ENCODE measurements at places on chromosomes 4 and X.

DNA sequence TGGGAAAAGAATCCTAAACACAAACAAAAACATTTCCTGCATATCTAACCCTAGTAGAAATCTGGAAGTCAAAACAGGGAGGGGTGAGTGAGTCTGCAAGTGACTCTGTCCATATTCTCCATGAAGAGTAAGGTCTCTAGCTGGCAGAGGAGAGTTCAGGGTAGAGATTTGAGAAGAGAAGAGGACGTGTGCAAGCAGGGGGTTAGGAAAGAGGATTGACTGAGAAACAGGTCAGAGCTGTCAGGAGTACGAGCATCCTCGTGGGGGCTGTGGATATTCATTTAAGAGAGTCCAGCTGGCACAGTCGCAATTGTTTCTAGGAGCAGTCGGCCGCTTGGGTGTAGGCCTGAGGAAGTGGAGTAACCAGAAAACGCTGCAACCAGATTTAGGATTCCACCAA is 27.9 kb downstream of the PROM1 start:
- DNase-seq = no peak

GRCh38 chr4:56050625-56051024 is 101.9 kb downstream of the CEP135 start:
- DNase-seq = no peak

DNA sequence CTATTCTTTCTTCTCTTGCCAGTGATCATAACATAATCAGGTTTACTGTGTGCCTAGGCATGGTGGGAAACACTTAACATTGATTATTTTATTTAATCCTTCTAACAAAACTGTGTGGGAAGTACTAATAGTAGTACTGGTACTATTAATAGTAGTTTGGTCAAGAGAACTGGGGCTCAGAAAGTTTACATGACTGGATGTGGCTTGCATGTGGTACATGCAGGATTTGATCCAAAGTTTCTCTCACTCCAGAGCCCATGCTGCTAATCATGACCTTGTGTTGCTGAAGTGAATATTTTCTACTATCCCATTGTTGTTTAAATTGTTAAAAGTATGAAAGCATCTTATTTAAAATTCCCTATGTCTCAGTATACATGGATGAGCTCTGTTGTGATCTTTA is 78.4 kb downstream of the TMEM164 start:
- no peak for DNase-seq

- DNase-seq = no peak
These were observed 23.9 kb upstream of the RNF212 start for GRCh38 chr4:1137063-1137776.

- no peak for DNase-seq
These were observed 60.3 kb upstream of the CAMK2D start for GRCh38 chr4:113821856-113822255.

GRCh38 chr4:137333031-137333430 is 199.3 kb downstream of the PCDH18 start:
- no peak for DNase-seq

DNA sequence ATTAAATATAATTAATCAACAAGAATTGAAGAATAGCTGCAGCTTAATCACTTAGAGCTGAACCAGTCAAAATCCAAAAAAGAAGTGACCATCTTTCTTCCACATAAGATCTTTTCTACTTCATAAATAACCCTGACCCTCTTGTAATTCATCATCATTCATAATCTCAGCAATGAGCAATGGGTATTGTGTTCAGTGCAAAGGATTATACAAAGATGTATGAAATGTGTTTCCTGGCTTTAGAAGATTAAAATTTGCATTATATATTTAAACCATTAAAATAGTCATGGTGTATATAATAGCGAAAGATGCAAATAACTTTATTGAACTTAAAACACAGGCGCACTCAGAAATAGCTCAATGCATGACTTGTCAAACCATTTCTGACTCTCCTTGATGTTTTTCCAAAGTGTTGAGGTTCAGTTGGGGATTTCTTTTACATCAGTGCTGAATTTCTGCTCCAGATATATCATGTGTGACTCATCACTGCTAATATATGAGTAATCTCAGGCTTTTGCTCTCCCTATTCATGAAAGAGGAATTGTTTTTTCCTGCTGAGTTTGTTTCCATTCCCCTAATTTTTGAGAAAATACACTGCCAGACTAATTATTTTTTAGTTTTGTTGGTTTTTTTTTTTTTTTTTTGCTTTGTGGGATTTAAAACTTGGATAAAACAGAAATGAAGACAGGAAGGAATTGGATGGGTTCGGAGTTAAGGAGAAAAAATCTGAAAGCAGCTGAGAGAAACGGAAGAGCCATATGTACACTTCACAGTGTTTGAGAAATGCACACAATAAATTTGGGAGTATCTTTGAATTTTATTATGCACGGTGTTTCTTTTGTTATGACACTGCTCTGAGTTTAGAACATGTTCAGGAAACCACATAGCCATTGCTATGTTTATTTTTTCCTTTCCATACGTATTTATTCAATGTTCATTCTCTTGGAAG is 290.1 kb upstream of the PCDH7 start:
- peak; percentile 74 for DNase-seq

GRCh38 chr4:123412091-123412505 is 15.5 kb downstream of the SPRY1 start:
- DNase-seq = no peak

GRCh38 chr4:13527981-13528820 is 16.1 kb downstream of the NKX3-2 start:
- no peak for DNase-seq

DNA sequence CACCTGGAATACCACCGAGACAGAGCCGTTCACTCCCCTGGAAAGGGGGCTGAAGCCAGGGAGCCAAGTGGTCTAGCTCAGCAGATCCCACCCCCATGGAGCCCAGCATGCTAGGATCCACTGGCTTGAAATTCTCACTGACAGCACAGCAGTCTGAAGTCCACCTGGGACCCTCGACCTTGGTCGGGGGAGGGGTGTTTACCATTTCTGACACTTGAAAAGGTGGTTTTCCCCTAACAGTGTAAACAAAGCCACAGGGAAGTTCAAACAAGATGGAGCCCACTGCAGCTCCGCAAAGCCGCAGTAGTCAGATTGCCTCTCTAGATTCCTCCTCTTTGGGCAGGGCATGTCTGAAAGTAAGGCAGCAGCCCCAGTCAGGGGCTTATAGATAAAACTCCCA is 243.2 kb downstream of the RASL11B start:
- no peak for DNase-seq

GRCh38 chrX:53126377-53126776 is 32.4 kb downstream of the KANTR start:
- DNase-seq = no peak

DNA sequence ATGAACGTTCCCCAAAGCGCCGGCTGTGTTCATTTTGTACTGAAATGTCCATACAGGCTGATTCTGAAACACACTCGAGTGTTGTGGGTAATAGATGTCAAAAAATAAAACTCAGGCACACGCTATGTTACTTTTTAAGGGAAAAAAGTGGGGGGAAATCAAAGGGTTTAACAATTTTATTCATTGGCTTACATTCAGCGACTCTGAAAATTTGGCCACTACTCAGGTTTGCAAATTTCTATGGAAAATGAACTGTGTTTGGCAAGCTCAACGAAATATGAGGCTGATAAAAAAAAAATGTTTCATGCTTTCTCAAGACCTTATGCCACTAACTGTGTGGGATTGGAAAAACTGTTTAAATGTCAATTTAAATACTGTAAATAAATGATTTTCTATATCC is 18.5 kb downstream of the AMELX start:
- DNase-seq = no peak

DNA sequence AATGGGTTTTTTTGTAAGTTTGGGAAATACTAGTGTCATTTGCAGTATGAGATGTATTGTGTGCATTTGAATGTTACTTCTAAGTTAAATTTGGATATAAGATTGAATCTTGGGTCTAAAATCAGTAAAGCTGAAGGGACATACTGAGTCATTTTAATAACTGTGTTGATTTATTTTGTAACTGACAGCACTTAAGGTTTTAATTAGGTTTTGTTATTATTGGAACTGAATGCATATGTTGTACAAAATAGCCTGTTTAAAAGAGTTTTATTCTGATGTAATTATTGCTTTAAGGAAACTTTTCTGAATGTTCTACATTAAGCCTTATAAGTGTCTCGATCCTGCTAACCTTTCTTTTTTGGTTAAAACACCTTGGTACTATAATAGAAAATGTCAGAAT is 396.6 kb downstream of the MAPK10 start:
- DNase-seq = no peak

DNA sequence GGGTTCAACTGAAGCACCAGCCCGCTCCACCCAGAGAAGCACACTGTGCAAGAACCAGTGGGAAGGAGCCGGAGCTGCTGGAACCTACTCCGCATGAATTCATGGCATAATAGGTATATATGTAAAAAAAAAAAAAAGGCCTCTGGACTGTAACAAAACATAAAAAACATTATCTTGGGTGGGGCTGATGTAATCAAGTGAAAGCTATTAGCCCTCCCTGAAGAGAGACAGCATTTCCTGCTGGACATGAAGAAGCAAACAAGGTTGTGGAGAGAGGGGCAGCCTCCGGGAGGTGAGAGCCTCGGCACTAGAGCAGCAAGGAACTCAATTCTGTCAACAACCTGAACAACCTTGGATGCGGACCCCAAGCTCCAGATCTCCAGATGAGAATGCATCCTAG is 50.7 kb downstream of the PLAC1 start:
- no peak for DNase-seq

DNA sequence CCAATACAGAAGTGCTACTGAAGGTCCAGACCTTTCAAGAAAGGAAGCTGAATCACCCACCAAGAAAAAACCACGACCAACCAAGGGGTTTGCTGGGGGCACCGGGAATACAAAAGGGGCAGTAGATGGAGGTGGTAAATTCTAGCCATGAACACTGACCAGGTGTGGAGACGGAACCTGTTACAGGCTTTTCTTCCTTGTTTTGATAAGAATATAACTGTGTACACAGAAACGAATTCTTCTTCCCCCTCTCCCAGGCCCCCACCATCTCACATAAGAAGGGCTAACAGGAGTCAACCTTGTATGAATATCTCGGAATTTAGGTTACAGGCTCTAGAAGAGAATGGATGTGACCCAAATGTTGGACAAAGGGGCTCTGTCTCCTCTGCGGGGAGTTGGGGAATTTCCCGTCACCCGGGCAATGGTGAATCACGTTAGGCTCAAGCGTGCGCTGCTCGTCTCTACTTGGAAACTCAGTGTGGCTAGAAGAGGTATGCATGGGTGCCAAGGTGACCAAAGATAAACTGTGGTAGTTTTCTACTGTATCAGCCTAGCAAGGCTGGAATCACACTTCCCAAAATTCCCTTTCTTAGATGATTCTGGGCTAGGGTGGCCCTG is 87.0 kb downstream of the AFAP1 start:
- peak; percentile 87 for DNase-seq

DNA sequence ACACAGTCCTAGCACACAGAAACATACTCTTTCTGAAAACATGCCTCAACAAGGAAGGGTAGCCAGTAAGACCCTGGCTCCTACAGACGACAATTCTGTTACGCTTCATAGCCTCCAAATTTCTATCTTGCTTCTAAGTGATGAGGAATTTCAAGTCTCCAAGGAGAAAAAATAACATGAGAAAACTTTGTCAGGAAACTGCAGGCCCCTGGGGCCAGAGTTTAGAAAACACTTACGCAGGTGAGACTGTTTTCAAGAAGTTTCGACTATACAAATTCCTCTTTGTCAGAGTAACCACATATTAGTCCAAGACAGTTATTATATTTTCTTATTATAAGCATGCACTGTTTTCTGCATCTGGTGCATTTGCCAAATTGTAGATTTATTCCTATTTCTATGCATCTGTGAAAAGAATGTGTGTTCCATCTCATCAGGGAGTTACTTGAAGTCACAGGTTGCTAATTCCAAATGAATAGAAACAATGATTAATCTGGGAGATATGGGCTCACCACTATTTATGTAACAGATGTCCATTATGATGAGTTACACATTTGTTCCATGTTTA is 30.3 kb upstream of the HCCS start:
- no peak for DNase-seq

- no peak for DNase-seq
These were observed 38.5 kb upstream of the PDLIM5 start for GRCh38 chr4:94413085-94413840.

DNA sequence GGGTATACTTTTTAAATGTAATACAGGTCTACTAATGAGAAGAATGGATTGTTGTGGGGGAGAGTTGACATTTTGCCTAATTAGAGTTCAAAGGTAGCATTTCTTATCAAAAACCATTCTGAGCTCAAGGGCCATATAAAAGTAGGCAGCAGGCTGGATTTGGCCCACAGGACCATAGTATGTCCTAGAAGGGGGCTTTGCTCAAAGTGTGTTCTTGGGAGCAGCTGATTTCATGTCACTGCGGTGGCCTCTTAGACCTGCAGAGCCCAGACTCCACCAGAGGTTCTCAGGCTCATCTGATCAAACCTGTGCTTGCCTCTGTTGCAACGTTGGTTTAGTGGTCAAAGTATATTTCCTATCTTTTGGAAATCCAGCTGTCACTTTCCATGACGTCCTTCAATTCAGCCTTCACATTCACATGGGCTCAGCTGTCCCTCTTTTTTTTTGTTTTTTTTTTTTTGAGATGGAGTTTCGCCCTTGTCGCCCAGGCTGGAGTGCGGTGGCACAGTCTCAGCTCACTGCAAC is 34.6 kb upstream of the TENM3 start:
- no peak for DNase-seq

DNA sequence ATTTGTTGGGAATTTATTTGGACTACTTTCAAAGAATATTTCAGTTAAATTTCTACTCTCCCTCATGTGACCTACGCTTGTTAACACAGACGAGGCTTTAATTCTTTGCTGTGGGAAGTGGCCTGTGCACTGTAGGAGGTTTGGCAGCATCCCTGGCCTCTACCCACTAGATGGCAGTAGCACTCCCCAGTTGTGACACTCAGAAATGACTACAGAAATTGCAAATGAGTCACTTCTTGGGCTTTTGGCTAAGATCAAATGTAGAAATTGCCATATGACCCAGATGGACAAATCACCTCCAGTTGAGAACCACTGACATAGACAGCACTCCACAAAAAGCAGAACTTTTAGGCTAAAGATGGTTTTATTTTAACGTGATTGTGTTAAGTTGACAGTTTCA is 22.1 kb downstream of the PIR start:
- DNase-seq = peak; percentile 43

GRCh38 chr4:8391071-8391470 is 49.5 kb downstream of the ACOX3 start:
- no peak for DNase-seq

- DNase-seq = no peak
These were observed 33.5 kb downstream of the SNX25 start for GRCh38 chr4:185242749-185243533.

DNA sequence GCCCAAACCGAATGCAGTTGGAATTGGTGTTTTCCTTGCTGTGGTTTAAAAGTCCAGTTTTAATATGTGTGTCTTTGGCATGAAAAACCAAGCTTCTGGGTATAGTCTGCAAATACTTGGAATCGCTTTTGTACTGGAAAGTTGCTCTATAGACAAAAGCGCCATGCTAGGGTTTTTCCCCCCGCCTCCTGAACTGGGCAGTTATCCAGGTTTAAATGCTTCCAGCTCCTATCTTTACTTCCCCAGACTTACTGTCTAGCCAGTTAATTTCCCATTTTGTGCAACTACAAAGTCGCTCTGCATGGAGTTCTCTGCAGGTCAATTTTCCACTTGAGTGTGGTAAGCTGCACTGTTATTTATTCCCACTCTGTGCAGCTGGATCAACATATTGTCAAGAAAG is 2.7 kb downstream of the RASL11B start:
- DNase-seq = no peak

GRCh38 chr4:70948665-70949260 is 44.7 kb upstream of the DCK start:
- DNase-seq = no peak

- peak; percentile 36 for DNase-seq
These were observed 227.2 kb downstream of the COX18 start for GRCh38 chr4:72842323-72842722.

GRCh38 chr4:8464381-8464780 is 23.8 kb downstream of the TRMT44 start:
- no peak for DNase-seq

All from RCC 7860 (cell line).